ENCODE measurements at places on chromosomes 5 and 9.

DNA sequence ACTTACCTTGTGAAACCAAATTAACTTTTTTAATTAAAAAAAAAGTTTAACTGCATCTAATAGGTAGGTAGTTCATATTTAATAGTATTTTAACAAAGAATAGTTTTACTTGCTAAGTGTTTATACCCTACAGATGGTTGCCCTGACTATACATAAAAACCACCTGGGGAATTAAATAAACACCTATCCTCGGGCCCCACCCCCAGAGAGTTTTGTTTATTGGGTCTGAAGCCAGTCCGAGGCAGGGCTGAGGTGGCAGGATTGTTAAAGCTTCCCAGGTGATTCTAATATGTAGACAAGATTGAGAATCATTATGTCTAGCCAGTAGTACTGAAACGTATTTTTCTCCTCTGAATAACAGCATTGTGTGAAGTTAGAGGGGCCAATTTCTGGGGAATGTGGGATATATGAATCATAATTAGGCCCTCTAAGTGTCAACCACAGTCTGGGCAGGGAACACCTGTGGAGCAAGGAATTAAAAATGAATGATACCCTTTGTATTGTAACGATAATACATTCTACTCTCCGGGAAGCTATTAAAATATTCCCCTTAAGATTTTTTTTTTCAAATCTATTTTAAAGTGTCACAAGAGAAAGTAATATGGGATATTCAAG lies 5.6 kb upstream of the PAM start:
- no peak for DNase-seq

- DNase-seq = no peak
These were observed 30.4 kb downstream of the CSF2 start for GRCh38 chr5:132103969-132104391.

GRCh38 chr9:109913461-109913810 lies 133.4 kb downstream of the PALM2AKAP2 start:
- DNase-seq = no peak

GRCh38 chr9:134962065-134962972 lies 44.6 kb upstream of the FCN1 start:
- no peak for DNase-seq

GRCh38 chr5:9126490-9126889 lies 419.4 kb downstream of the SEMA5A start:
- DNase-seq = no peak

DNA sequence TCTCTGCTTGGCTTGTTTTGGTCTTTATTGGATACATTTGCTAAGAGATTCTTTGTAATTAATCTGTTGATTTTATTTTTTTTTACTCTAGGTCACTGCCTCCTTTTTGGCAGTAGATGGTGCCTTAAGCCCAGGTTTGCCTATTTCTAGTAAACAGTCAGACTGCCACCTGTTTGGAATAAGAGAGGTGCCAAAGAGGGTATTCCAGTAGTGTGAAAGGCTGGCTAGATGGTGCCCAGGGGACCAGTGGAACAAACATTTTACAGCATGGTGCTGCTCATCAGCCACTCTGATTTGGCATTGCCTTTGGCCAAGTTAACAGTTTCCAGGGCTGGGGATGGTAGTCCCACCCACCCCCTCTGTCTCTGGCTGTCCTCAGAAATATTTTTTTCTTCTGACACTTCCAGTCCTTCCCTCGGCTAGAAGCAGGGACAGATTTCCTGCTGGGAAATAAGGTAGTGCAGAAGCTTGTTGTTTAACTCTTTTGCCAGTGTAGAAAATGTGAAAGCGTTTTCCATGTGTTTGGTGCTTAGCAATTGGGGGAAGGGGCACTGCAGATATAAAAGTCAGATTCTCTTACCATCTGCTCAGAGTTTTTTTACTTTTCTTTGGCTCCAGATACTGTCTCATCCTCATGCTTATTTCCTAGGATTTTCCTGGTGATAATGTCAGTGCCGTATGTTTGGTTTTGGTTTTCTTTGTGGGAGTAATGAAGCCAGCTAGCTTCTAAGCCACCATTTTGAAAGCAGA lies 36.6 kb upstream of the FBXL7 start:
- DNase-seq = peak; percentile 9

GRCh38 chr9:36485647-36486328 lies 85.7 kb upstream of the RNF38 start:
- no peak for DNase-seq

- DNase-seq = no peak
These were observed 193.7 kb downstream of the CYLC2 start for GRCh38 chr9:103188781-103189350.

GRCh38 chr5:63555874-63556273 lies 406.4 kb downstream of the HTR1A start:
- DNase-seq = no peak

GRCh38 chr5:143931986-143932385 lies 120.0 kb downstream of the HMHB1 start:
- no peak for DNase-seq

- DNase-seq = no peak
These were observed 58.5 kb downstream of the MLANA start for GRCh38 chr9:5949103-5949699.

GRCh38 chr5:59864718-59865117 lies 28.8 kb downstream of the PDE4D start:
- DNase-seq = no peak

- DNase-seq = no peak
These were observed 18.0 kb upstream of the FABP6 start for GRCh38 chr5:160211352-160211751.

GRCh38 chr5:65895891-65896290 lies 30.5 kb upstream of the ERBIN start:
- DNase-seq = no peak

GRCh38 chr5:62633243-62633642 lies 54.6 kb downstream of the LRRC70 start:
- no peak for DNase-seq

DNA sequence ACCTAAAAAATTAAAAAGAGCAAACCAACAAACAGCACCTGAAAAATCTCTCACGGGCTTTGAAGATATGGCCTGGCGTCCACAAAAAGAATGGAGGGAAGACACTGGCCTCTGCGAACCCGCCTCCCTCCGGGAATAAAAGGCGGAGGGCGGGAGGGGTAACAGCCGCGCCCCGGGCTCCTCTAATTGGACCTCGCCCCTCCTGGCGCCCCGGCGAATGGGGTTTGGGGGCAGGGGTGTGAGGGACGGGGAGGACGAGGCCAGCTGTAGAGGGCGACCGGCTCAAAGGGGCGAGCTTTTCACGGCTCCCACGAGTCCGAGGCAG lies 753 bp downstream of the FANCC start:
- no peak for DNase-seq

DNA sequence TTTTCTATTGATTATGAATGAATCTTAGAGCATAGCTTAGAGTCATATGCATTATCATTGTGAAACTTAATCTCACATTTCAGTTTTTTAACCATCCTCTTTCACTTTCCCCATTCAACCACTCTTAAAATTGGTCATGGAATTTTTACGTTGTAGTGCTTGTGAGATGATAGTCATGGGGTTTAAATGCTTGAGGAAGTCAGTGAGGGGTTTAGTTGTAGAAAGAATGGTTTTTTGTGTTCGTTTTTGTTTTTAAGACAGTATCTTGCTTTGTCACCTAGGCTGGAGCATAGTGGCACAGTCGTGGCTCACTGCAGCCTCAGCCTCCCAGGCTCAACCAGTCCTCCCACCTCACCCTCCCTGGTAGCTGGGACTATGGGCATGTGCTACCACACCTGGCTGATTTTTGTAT lies 19.6 kb downstream of the UGCG start:
- no peak for DNase-seq

- no peak for DNase-seq
These were observed 24.2 kb downstream of the SERINC5 start for GRCh38 chr5:80231693-80232092.

DNA sequence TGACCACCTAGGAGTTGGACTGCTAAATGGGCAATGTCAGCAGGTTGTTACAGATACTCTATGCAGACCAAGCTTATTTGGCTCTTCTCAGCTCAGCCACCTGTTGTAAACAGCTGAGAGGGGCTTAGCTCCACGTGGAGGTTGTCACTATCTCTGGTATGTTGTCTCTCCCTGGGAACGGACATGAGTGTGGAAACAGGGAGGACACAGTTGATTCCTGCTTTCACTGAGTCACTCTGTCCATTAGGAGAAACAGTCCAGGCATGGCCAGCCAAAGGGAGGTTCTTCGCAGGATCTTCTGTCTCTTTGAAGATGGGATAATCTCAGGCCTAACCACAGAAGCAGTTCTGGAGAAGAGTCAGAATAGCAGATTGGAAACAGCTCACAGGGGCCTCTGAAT lies 121.2 kb downstream of the PALM2AKAP2 start:
- peak; percentile 34 for DNase-seq

DNA sequence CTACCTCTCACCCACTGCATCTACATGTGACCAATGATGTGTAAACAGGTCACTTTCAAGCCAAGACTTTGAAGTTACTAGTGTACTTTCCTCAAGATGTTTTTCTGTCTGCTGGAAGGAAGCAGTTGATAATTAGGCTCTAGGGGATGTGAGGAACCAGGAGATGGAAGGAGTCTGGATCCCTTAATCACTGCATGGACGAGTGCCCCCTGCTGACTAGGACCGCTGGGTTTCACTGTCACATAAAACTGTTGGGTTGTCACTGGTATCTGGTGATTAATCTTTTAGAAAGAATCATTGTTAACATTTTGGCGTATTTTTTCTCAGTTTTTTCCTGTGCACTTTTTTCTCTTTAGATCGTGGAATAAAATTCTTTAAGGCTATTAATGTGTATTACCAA lies 79.5 kb downstream of the SREK1 start:
- no peak for DNase-seq

- no peak for DNase-seq
These were observed 270.1 kb upstream of the PTGER4 start for GRCh38 chr5:40409601-40410000.

- DNase-seq = no peak
These were observed 186.1 kb upstream of the PRLR start for GRCh38 chr5:35416217-35416988.

DNA sequence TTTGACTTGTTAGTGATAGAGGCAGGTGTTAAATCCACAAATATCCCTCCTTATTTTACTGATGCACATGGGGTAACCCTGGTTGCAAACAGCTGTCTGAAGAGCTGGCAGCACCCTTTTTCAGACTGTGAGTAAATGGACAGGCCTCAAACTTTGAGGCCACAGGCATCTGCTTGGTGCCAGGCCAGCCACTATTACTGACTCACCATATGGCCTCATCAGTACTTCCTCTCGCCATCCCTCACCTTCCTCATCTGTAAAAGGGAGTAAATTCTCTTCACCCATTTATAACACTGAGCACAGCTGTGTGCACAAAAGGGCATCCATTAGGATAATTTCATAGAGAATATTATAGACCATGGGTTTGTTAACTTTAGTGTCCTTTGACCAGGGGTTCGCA lies 11.9 kb upstream of the TNIP1 start:
- DNase-seq = peak; percentile 68

DNA sequence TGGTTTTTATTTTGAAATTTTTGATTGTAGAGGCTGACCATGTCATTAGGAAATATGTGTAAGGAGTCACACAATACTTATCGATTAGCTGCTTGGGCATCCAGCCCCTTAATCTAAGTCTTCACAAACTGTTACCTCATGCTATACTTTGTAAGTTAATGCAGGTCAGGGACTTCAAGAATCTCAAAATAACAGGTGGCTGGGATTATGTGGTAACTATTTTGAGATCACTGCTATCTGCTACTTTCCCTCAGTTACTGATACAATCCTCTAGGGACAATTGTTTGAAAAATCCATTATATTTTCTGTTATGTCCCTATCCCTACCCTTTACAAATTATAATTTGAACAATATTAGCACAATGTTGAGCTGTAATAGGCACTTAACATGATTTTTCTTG lies 21.7 kb downstream of the FTMT start:
- no peak for DNase-seq

- no peak for DNase-seq
These were observed 85.8 kb upstream of the IL6ST start for GRCh38 chr5:56080375-56081052.

DNA sequence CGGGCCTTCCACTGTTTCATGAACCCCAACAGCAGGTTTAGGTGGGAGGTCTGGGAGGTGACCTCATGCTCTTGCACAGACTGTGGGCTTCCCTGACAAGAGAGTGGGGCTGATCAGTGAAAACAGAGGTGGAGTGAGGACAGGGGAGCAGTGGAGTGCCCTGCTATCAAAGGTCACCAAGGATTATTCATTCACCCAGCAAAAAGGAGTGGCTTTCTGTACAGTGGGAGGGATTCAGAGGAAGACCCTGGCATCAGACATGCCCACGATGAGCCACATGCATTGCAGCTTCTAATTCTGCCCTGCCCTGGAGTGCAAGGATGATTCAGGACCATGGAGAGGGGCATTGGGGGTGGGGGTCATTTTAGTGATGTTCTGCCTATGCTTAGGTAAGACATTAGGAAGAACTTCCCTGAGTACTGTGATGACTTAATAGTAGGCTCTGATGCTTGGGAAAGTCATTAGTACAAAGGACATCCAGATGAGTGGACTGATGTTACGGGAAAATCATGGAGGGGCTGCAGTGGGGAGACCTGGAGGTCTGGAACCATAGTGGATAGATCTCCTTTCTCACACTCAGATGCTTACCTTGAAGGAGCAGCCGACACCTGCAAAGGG lies 12.8 kb downstream of the TRAF1 start:
- DNase-seq = no peak

- no peak for DNase-seq
These were observed 4.2 kb upstream of the CCIN start for GRCh38 chr9:36164989-36165388.

DNA sequence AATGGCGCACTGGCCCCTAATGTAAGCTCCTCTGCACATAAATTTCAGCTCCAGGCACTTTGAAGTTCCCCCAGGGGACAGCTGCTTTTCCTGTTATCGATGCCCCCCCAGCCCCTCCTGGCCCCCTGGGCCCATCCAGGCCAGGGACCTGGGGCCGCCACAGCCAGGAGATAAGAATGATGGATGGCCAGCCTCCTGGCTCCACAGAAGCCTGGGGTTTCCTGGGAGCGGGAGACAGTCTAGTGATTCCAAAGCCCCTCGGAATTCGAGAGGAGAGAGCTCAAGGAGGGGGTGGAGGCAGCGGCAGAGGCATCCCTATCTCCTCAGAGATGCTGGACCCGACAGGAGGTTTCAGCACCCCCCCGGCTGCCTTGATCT lies 98.4 kb upstream of the HAND1 start:
- DNase-seq = no peak

DNA sequence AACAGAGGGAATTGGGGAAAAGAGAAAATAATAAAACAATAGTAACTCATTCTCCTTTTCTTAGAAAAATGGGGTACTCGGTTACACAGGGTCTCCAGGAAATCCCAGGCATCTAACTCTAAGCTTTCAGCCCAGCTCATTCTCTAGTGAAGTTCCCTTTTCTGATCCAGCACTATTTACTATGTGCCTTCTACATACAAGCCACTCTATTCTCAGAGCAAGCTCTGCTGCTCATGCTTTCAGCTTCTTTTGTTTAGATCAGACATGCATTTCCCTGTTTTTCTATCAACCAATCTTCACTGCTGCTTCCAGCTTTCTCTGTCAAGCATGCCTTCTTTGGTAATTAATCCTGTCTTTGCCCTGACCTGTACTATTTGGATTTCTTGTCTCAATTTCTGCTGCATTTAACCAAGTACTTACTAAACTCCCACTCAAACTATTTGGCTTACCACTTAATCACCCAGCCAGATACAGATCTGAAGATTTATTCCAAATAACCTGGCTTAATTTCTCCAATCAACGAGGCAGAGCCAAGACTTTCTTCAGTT lies 25.3 kb downstream of the OSMR start:
- DNase-seq = no peak

Measured in stromal cell of bone marrow (primary cell).